ENCODE measurements at places on chromosomes 13 and 19. TPM values are rescaled to one million over a fixed set of nuclear protein-coding genes. Genes with fewer than 3 reads are reported as not detected.

The CYSLTR2 gene
- not detected for total RNA-seq

The SIGLEC5 gene
- total RNA-seq = not detected

The INSL3 gene
- not detected for total RNA-seq

The CCDC124 gene
- 98.0 TPM for total RNA-seq

The ISYNA1 gene
- total RNA-seq = 41.5 TPM

The FCGBP gene
- total RNA-seq = 1.0 TPM

The ZNF296 gene
- total RNA-seq = 5.1 TPM

The IFNL3 gene
- total RNA-seq = not detected

The ENOX1 gene
- 1.0 TPM for total RNA-seq

The UPK1A gene
- total RNA-seq = 0.97 TPM

The RASGRP4 gene
- total RNA-seq = 0.07 TPM

The DNMT1 gene
- 63.3 TPM for total RNA-seq

The ZNF8 gene
- total RNA-seq = 1.1 TPM

The ZNF835 gene
- not detected for total RNA-seq

The IGFL2 gene
- 0.84 TPM for total RNA-seq

The NLRP11 gene
- not detected for total RNA-seq

The LIG1 gene
- 67.2 TPM for total RNA-seq

The CYP4F8 gene
- total RNA-seq = not detected

The BICRA gene
- 12.0 TPM for total RNA-seq

The PRKCSH gene
- total RNA-seq = 251 TPM

The PTGER1 gene
- total RNA-seq = not detected

The GPC5 gene
- not detected for total RNA-seq

The ZNF563 gene
- total RNA-seq = not detected

The LRRC8E gene
- total RNA-seq = 5.9 TPM

The CEBPA gene
- total RNA-seq = 7.5 TPM

The JUND gene
- total RNA-seq = 27.0 TPM

The TMEM38A gene
- total RNA-seq = 1.9 TPM

The MYCBP2 gene
- total RNA-seq = 16.4 TPM

The PTGIR gene
- total RNA-seq = 0.06 TPM

The ZNF546 gene
- total RNA-seq = 2.1 TPM

The ZNF101 gene
- 5.3 TPM for total RNA-seq

The C19orf73 gene
- 1.2 TPM for total RNA-seq

The TEX101 gene
- not detected for total RNA-seq

The BRCA2 gene
- 3.6 TPM for total RNA-seq

The ZNF324 gene
- total RNA-seq = 9.6 TPM

The ZNF253 gene
- total RNA-seq = not detected

The ZNF580 gene
- 26.5 TPM for total RNA-seq

The ZNF480 gene
- total RNA-seq = 18.4 TPM

The ELSPBP1 gene
- not detected for total RNA-seq

The SERTAD3 gene
- 47.1 TPM for total RNA-seq

The TPP2 gene
- 17.9 TPM for total RNA-seq

The KIR2DL3 gene
- total RNA-seq = not detected

The SLC10A2 gene
- total RNA-seq = not detected

The SULT2A1 gene
- total RNA-seq = not detected

The TEX26 gene
- not detected for total RNA-seq

The CGB2 gene
- total RNA-seq = 0.31 TPM

The SNRNP70 gene
- 363 TPM for total RNA-seq

The ZNF888 gene
- total RNA-seq = not detected

The ZNF497 gene
- total RNA-seq = 1.8 TPM

The KLK12 gene
- not detected for total RNA-seq

The CNN1 gene
- total RNA-seq = 0.60 TPM

The KIR2DL1 gene
- total RNA-seq = not detected

The ZNF813 gene
- 0.35 TPM for total RNA-seq

The CDC42EP5 gene
- not detected for total RNA-seq

The ZNF470 gene
- 1.6 TPM for total RNA-seq

The PDX1 gene
- total RNA-seq = not detected

The TMEM238 gene
- total RNA-seq = 9.4 TPM
